ENCODE measurements at places on chromosomes 2 and 18.
A peak's percentile ranks its signal among the peaks of the same experiment; 100 is the strongest.

DNA sequence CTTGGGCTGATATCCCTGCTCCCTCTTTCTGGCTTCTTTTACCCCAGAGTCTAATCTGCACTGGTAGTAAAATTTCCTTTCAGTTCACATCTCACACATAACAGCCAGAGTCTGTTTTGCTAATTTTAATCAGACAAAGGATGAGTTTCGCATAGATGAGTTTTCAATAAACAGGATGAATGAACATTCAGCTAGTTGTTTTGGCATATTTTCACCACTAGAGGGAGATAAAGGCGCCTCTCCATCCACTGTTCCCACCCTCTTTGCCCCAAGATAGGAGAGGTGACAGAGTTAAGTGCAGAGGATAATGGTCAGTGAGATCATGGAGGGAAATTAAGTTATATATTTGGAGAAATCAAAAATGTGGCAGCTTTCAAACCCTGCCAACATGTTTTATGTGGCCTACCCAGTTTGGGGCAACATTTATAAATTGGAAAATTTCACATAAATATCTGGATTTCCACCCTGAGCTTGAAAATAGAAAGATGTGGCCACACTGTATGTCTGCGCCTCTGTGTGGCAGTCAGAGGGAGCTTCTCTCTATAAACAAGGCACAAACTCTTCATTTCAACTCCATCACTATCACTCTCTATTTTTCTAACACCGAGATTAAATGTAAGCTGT, 48.5 kb upstream of the DTNA start:
- peak; percentile 43 for ATAC-seq

GRCh38 chr2:57943315-57943714, 103.3 kb upstream of the VRK2 start:
- no peak for ATAC-seq

DNA sequence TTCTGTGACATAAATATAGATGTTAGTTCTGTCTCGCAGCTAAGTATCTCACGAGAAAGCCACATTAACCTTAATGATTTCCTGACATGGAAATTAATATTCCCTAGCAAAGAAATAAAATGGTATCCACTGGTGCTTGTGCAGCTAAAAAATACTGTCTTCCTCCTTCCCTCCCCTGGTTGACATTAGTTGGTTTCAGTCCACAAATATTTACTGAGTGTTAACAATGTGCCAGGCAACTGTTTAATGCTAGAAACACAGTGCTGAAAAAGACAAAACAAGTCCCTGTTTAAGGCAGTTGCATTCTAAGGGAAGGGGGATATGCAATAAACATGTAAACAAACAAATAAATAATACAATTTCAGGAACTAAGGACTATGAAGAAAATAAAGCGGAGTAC, 44.2 kb upstream of the VPS54 start:
- no peak for ATAC-seq

DNA sequence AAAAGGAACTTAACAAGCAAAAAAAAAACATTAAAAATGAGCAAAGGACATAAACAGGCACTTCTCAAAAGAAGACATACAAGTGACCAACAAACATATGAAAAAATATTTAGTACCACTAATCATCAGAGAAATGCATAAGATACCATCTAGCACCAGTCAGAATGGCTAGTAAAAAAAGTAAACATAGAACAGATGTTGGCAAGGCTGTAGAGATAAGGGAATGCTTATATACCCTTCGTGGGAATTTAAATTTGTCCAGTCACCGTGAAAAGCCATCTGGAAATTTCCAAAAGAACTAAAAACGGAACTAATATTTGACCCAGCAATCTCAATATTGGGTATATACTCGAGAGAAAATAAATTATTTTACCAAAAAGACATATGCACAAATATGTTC, 1751.3 kb upstream of the LRRTM1 start:
- no peak for ATAC-seq

GRCh38 chr2:140295767-140296166, 1515.6 kb upstream of the NXPH2 start:
- no peak for ATAC-seq

GRCh38 chr2:88059979-88060906, 4.7 kb upstream of the KRCC1 start:
- ATAC-seq: peak; percentile 43

DNA sequence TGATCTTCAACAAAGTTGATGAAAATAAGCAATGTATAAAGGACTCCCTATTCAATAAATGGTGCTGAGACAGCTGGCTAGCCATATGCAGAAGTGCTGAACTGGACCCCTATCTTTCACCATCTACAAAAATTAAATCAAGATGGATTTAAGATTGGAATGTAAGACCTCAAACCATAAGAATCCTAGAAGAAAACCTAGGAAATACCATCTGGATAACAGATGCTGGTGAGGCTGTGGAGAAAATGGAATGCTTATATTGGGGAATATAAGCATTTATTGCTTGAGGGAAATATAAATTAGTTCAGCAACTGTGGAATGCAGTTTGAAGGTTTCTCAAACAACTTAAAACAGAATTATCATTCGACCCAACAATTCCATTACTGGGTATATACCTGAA, 89.6 kb downstream of the GCA start:
- no peak for ATAC-seq

DNA sequence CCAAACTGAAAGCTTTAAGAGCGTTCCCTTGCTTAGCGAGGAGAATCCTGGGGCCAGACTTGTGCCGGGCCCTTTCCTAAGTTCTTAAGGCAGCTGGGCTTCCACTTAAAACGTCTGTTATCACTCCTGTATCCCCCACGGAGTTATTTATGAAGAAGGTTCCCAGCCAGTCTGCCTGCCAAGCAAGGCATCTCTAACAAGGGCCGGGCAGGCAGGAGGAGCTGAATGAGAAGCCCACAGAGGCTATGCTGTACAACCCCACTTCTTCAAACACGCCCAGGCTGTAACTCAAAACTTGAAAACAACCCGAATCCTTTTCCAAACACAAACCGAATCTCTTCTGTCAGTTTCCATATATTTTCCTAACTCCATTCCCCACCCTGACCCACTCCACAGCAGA, 39.0 kb upstream of the ZFP36L2 start:
- ATAC-seq: no peak

DNA sequence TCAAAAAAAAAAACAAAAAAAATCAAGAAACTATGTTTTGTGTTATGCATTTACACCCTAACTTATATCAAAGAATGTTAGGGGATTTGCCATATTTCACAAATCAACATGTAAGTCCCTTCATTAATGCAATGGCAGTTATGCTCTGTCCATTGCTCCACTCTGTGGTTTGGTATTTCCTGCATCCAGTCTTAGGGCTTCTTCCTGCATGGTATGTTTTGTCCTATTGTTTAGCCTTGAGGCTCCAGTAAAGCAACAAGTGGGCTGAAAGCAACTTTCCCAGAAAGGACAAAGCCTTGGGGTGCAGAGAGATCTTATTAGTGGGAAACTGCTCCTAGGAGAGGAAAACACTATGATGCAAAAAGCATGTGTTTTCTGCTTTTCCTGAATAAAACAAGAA, 474.1 kb downstream of the IRS1 start:
- no peak for ATAC-seq

GRCh38 chr2:187208199-187208785, 239.8 kb downstream of the CALCRL start:
- no peak for ATAC-seq

GRCh38 chr2:3483227-3483985, 35.9 kb downstream of the ADI1 start:
- ATAC-seq: no peak

DNA sequence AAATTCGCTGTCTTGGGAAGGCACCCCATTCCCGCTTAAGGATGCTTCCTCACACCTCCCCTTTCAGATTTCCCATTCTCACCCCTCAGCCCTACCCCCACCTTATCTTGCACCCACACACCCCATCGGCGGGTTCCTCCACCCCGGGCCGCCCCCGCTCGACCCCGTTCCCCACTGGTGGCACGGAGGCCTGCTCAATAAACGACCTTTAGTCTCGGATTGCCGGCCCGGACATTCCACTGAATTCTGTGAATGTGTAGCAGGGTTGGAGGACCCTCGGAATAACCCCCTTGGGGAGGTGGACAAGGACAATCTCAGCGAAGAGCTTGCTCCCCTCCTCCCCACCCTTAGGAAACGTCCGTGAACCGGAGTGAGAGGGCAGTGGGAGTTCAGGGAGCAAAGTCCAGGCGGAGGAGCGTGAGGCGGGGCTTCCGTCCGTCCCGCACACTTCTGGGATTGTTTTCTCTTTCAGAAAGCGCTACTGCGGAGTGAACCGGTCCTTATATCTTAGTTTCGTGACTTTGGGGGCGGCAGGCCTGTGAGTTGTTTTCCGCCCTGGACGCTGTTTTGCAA, 2.8 kb upstream of the LBX2 start:
- ATAC-seq: no peak

- ATAC-seq: no peak
These were observed 87.7 kb upstream of the SMAD7 start for GRCh38 chr18:49038423-49038822.

DNA sequence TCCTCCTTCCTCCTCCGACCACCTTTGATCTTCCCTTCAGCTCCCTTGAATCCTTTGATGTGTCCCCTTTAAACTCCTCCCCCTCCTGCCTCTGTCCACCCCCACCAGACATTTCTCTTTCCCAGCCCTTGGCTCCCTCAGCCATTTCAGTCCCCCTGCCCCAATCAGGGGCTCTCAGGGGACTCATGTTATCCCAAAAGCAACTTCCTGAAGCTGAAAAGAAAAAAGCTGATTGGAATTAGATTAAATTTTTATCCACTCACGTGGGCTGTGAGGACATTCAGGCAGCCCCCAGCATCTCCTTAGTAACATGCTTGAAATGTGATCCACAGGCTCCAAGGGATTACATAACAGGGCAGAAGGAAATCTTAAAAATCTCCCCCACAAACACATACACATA, 81.3 kb downstream of the NEURL3 start:
- ATAC-seq: no peak

DNA sequence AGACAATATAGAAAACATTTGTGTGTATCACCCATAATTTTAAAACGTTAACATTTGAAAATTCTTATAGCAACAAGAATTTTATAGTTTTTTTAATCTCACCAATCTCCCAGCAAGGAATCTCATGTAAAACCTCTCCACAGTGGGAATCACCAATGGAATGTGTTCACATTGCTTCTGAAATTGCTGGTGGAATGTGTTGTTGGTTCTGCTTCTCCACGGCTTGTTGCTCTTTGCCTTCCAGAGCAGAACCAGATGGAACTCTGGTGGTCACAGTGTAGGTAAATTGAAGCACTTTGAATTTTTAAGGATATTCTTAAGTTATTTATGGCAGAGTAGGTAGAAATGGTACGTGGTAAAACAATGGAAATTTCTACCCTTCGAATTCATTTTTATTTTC, 35.1 kb downstream of the DCAF17 start:
- ATAC-seq: no peak

DNA sequence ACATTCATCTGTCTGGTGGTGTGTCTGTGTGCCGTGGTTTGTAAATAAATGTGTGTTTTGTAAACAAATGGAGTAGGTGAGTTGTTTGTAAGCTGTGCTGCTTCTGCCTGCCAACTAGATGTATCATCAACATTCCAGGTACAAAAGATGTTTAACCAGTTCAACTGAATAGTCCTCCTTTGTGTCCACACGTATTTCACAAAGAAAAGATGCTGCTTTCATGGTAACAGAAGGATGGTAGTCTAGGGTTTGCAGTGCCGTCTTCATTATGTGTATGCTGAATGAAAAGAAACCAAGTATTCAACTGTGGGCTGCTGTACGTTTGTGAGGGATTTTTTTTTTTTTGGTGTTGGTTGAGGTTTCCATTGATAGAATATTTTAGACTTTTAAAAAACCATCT, 72.1 kb downstream of the CAMKMT start:
- ATAC-seq: no peak

GRCh38 chr2:150581717-150582472, 94.4 kb upstream of the RND3 start:
- ATAC-seq: no peak

GRCh38 chr2:185955050-185955449, 216.4 kb downstream of the FSIP2 start:
- no peak for ATAC-seq

DNA sequence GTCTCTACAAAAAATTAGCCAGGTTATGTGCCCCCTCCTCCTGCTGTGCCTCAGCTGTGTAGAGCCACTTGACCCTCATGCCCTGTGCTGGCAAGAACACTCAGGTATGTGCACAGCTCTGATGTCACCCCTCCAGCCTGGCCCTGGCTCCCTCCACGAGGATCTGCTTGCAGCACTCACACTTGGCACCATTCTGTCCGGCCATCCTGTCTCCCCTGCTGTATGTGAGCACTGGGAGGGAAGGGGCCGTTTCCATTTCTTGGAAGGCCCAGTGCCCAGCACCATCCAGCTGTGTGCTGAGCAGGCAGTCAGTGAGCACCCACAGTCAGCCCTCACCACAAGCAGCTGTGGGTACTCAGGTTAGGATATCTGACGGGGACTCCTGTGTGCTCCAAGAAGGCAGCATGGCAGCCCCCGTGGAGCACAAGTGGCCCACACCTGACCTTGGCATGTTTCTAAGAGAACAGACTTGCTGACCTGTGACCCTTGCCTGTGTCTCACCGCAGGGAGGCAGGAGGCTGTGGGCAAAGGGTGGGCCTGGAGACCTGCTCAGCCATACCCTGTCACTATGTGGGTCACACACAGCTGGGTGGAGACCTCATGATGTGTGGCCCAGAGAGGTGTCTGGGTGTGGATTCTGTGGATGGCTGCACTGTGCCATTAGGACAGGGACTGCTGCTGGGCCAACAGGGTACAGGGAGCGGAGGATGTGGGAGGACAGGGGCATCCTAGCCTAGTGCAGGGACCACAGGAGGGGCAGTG, 31.5 kb downstream of the USP34 start:
- ATAC-seq: no peak

GRCh38 chr2:121697108-121697631, 39.5 kb downstream of the NIFK start:
- ATAC-seq: no peak

GRCh38 chr2:201344663-201345366, 12.3 kb downstream of the FLACC1 start:
- ATAC-seq: no peak

DNA sequence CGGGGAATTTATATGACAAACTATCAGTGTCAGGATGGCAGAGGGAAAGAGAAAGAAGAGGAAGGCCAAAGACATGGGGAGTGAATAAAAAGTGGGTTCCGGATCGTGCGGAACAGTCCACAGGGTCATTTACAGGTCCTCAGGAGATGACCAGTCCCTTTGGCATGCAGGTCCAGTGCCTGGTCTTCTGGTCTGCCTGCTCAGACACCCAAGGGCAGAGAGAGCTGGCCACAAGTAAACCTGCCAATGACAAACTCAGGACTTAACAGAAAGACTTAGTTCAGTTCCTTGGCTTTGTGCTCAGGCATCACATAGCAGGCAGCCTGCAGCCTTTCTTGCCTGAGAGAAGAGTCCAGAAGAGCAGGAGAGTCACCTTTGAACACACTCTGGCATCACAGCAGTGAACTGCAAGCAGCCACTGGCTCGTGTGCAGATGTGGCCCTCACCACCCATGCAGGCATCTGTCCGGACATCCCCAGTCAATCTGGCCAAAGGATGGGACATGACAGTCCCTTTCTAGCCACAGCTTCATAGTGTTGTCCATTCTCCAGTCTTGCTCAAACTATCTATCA, 14.0 kb downstream of the TMEM127 start:
- no peak for ATAC-seq
